ENCODE measurements at places on chromosomes 5 and 9.

DNA sequence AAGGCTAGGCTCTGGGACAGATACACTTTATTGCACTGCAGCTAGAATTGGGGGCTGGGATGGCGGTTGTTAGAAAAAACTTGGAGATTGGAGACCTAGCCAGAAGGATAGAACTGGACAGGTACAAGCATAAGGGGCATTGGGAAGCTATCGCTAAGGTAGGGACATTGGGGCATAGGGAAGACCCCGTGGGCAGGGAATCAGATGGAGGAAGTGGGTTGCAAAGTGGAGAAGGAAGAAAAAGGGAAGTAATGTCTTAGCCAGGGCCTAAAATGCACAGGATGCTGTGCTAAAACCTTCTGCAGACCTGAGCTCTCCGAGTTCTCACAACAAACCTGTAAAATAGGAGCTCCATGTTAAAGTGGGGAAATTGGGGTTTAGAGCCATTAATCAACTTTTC lies 178.2 kb downstream of the ZDHHC21 start:
- DNase-seq = no peak

- no peak for DNase-seq
Measured at GRCh38 chr9:72627147-72627546, 105.7 kb downstream of the TMC1 start.

- DNase-seq = no peak
Measured at GRCh38 chr9:21605489-21605931, 123.4 kb upstream of the IFNE start.

GRCh38 chr5:180613188-180613813 lies 22.0 kb upstream of the SCGB3A1 start:
- no peak for DNase-seq

GRCh38 chr5:14794583-14795230 lies 76.9 kb downstream of the ANKH start:
- no peak for DNase-seq

GRCh38 chr9:90822866-90823265 lies 21.2 kb downstream of the SYK start:
- no peak for DNase-seq

GRCh38 chr9:127007638-127008037 lies 93.1 kb downstream of the RALGPS1 start:
- DNase-seq = no peak

DNA sequence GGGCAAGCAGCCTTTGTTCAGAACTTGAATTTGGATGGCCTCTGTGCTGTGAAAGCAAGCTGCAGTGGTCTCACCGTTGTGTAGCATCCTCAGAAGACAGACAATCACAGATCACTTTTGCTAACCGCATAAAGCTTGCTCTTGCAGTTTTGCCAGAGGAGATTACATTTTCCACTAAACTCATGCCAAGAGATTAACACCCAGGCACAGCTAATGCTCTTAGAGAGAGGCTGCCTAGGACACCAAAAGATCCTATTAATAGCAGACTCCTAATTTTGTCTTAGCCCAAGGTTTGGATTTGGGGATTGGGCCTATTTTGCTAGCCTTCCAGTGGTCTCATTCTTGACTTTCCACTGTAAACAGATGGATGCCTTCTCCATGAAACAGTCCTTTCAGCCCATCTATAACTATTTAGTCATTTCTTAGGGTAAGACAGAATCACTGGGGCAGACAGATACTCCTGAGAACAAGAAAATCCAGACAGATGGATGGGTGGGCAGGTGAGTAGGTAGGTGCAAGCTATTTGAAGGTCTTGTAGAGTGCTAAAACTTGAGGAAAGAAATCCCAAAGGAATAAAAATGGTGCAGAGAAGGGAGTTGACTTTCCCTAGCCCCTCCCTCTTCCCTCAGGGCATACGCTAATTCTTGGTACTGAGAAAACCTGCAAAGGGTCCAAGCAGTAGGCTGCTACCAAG lies 506.2 kb downstream of the SPOCK1 start:
- no peak for DNase-seq

GRCh38 chr5:17259630-17260257 lies 42.3 kb downstream of the BASP1 start:
- DNase-seq = no peak

DNA sequence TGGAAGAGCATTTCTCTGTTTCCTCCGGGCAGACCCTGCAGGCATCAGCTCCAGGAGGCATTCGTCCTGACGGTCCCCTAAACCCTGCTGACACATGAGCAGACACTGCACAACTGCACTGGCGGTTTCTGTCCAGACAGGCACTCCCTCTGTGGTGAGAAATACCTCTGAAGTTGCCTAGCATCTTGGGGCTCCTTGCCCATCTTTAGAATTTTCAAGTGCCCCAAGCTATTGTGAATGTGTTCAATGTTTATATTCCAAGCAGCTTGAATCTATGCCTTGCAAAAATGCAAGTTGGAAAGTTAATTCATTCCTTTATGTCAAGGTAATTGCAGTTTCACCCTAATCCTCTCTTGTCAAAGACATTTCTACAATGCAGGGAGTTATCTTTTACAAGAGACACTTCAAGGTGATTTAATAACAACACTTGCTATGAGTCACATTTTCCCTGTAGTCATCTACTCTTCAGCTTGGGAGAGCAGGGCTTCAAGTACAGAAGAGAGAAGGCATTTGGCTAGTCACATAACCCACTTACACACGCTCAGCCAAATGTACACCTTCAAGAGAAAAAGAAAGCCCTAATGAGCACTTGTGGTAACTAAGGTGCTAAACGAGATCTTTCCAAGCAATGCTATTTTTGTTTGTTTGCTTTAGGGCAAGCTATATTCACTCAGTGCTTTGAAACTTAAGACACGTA lies 302.5 kb downstream of the MLLT3 start:
- no peak for DNase-seq

DNA sequence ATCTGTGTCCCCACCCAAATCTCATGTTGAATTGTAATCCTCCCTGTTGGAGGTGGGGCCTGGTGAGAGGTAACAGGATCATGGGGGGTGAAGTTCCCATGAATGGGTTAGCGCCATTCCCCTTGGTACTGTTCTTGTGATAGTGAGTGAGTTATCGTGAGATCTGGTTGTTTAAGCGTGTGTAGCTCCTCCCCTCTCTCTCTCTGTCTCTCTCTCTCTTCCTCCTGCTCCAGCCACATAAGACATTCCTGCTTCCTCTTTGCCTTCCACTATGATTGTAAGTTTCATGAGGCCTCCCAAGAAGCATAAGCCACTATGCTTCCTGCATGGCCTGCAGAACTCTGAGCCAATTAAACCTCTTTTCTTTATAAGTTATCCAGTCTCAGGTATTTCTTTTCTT lies 28.8 kb downstream of the C5orf15 start:
- no peak for DNase-seq

GRCh38 chr5:1792842-1793266 lies 6.8 kb downstream of the MRPL36 start:
- DNase-seq = peak; percentile 73

- no peak for DNase-seq
Measured at GRCh38 chr5:109350537-109351270, 59.1 kb downstream of the PJA2 start.

Measured in stimulated activated CD8-positive, alpha-beta memory T cell treated with anti-CD3 and anti-CD28 coated beads, Interleukin-15, amount 100 ng/mL, for 48 hours (primary cell).